MM.1S (cell line): ENCODE measurements at places on chromosomes 13 and 19.

- peak; percentile 68 for DNase-seq
Measured at GRCh38 chr19:16041299-16041990, 34.9 kb upstream of the TPM4 start.

DNA sequence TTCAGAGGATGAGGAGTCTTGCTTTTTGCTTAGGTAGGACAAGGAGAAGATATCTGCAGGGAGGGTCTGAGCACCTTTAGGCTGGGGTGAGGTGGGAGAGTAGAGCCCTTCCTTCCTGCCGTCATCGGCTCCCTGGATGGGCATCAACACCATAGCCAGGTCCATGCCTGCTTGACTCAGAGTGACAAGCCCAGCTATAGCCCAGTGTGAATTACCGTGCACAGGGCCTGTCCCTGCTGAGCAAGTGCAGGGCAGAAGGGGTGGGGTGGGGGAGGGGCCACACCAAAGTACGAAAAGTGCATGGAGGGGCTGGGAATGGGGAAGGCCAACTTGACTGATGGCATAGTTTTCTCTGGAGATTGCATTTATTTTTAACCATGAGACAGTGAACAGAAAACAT lies 30.3 kb upstream of the RNF113B start:
- DNase-seq: no peak

DNA sequence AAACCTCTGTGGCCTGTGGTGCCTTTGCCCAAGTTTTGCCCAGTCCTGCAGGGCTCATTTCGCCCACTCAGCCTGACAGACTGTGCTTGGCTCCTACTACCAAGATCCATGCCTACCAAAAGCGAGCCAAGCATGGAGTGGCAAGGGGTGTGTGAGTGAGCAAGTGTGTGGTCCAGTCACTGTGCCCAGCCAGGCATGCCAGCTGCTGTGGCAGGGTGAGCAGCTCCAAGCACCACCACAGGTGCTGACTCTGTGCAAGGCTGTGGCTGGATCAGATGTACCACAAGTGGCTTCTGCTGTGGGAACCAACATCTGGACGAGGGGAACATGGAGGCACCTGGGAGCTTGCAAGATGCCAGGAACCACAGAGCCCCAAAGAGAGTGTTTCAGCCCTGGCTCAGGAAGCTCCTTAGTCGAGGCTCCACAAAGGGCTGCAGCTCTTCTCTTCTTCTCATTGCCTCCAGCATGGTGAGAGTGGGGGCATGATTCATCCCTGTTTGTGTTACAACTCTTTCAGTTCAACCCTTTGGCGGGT lies 1564.2 kb upstream of the MIR17HG start:
- no peak for DNase-seq

GRCh38 chr13:37342205-37342604 lies 236.7 kb upstream of the CSNK1A1L start:
- DNase-seq: no peak

- no peak for DNase-seq
Measured at GRCh38 chr13:37385248-37385647, 213.3 kb downstream of the POSTN start.

DNA sequence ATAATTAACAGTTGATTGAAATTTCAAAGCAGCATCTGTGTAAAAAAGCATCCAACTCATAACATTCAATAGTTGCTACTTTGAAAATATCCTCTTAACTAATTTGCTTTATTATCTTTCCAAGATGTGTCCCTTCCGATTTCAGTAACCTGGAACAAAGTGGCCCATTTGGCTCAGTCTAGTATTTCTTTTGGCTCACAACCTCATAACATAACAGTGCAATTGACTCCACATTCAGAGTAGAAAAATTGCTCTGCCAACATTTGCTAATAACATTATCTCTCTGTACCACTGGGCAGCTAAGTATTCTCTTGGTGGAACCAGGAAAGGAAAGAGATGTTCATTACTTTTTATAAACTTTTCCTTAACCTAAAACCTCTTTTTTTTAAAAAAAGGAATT lies 571.1 kb upstream of the ARGLU1 start:
- DNase-seq: no peak

DNA sequence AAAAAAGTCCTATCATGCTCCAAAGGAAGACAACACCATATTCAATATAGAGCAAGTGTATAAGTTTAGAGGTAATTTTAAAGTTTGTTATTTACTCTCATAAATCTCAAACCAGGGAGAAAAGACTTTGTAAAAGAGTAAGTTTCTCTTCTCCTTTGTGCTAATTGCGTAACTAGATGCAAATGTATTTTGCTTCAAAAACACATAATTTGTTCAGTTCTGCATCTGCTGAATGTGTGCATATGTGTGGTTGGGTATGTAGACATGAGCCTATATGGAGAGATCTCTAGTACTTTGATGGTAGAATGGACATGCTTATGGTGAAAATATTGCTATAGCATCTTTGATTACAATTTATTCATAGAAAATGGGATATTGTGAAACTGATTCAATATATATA lies 17.8 kb upstream of the MIR17HG start:
- DNase-seq: no peak

GRCh38 chr19:16836115-16837034 lies 7.2 kb downstream of the SIN3B start:
- DNase-seq: no peak

GRCh38 chr13:29730253-29730652 lies 120.2 kb downstream of the UBL3 start:
- DNase-seq: no peak

DNA sequence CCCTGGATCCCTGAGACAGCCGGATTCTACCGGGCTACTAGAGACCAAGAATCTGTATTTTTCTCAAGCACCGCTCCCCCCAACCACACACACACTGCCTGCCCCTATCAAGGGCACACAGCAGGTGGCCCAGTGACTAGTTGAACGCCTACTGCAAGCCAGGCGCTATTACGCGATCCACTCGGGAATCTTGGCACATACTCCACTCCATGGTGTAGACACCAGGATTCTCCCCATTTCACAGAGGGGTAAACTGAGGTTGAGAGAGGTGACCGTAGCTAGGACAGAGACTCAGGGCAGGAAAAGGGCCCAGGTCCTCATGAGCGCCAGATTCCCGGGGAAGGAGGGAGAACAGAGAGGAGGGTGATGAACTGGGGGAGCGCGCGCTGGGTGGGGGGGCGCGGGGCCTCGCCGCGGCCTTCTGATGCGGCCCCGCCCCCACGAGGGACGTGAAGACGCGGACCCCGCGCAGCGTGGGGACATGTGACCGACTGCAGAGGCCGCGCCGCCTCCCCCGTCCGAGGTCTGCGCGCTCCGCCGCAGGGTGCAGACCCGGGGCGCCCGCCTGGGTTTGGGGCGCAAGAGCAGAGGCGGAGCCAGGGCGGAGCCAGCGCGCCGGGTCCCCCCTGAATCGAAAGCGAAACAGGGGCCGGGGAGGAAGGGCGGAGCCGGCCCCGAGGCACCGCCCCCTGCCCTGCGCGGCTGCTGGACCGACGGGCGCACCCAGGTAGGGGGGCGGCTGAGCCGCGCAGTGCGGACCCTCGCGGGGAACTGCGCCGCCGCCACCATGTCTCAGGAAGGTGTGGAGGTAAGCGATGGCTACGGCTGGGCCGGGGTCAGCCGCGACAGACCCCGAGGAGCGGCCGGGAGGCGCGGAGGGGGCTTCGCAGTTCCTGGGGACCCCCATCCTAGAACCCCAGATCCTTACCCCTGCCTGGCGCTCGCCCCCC lies at the start of gene SHFL:
SHFL (plus strand) TSS at position 677 of the 950 bp plus-strand sequence; CDS start at position 788, 111 bp downstream.
- DNase-seq: peak; percentile 80

DNA sequence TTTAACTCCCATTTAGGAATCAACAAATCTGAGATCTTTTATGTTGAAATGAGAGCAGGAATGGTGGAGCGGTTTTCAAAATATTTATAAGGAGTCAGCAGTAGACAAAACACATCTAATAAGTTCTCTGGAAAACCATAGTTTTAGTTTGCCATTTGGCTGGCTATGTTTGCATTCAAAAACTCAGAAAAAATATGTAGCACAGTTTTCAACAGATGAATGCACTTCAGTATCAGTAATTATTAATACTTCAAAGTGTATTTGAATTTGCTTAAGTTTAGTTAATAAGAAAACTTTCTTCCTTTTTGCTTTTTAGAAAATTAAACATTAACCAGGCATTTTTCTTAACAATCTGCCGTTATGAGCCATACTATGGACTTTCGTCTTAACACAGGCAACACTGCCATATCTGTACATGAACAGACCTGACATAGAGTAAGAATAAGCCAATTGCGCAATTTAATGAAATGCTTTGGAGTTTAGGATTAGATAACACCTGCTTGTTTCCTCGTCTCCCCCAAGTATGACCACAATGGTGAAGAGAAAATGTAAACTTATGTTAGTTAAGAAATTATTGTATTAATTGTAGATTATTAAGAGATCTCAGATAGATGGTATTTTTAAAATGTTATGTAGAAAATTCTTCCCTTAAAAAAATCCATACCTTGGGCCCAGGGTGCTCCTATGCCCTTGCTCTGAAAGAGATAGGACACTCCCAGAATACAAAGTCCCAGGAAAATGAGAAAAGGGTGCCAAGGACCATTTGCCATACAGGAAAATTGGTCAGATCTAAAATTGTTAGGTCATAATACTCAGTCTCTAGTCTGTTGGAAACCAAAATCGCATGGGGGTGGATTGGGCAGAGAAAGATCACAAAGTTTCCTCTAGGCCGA lies 552.3 kb upstream of the ARGLU1 start:
- DNase-seq: no peak

DNA sequence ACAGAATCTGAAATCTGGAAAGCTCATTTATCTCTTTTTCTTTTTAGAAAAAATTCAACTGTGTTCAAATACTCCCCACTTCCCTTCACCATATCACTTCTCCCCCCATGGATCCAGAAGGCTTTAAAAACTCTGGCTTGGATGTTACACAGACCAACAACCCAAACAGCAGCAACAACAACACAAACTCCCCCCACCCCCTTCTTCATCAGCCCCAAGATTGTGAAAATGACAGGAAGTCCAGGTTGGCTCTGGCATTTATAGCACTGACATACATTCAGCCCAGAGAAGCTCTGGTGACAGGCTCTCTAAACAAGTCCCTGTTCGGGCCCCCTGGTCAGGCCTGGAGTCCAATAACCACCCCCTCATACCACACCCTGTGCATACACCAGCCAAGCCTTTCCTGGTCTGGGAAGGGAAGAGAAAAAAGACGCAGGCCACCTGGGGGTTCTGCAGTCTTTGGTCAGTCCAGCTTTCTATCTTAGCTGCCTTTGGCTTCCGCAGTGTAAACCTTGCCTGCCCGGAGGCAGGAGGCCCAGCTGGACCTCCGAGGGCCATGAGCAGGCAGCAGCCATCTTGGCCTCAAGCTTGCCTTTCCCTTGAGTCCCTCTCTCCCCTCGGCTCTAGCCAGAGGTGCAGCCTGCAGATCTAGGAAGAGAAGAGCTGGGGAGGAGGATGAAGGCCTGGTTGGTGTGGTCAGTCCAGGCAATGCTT lies 6.8 kb downstream of the CDX2 start:
- no peak for DNase-seq

- DNase-seq: no peak
Measured at GRCh38 chr19:3608750-3609322, 2.2 kb upstream of the TBXA2R start.

- no peak for DNase-seq
Measured at GRCh38 chr13:80436571-80437169, 95.7 kb upstream of the SPRY2 start.

DNA sequence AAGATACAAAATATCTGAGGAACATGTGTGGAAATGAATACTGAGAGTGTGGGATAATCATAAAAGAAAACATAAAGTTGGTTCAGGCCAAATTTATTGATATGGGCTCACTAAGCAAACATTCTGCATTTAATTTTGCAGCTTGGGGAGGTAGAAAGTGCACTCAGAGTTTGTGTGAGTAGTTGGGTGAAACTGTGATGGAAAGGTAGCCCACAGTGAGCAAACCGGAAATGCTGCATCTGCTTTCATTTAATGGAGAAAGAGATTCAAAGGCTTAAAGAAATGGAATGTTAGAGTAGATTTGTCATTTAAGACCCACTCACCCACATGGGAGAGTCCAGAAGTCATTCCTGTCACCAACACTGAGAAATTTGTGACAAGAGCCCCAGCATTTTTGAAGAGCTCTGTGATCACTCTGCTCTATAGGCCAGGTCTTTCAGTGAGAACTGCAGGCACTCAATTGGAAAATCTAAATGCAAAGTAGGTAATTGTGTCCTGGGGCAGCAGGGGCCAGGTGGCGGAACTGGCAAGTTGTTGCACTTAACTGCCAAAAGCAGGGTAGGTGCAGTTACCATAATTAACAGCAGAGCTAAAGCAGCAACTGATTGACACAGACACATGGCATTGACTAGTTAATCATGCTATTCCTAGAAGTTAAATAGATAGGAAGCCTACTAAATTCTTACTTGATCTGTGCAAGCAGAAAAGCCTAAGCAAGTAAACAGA lies 1228.3 kb upstream of the PCDH20 start:
- no peak for DNase-seq

DNA sequence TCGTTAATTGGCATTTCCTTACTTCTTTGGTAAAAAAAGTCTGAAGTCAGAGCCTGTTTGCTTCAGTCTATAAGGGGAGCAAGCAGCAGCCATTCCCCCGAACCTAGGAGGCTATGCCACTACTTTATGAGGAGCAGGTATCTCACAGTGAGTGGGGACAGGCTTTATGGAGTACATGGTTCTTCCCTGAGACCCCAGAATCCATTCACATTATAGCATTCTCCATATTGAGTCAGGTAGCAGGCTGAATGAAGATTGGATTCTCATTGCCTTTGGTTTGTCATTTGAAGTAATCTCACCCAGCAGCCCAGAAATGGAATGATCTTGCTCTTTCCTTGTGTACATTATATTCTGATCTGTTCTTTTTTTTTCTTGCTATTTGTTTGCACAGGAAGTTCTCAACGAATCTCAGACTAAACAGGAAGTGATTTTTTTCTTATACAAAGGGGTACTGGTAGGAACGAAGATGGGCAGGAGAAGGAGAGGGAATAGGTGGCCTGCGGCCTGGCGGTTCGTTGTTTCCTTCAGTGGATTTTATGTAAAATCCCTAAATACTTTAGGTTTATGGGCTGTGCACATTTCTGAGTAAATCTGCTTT lies 74.4 kb downstream of the ARHGAP35 start:
- no peak for DNase-seq

GRCh38 chr19:511101-511851 lies 4.0 kb downstream of the TPGS1 start:
- DNase-seq: peak; percentile 94

DNA sequence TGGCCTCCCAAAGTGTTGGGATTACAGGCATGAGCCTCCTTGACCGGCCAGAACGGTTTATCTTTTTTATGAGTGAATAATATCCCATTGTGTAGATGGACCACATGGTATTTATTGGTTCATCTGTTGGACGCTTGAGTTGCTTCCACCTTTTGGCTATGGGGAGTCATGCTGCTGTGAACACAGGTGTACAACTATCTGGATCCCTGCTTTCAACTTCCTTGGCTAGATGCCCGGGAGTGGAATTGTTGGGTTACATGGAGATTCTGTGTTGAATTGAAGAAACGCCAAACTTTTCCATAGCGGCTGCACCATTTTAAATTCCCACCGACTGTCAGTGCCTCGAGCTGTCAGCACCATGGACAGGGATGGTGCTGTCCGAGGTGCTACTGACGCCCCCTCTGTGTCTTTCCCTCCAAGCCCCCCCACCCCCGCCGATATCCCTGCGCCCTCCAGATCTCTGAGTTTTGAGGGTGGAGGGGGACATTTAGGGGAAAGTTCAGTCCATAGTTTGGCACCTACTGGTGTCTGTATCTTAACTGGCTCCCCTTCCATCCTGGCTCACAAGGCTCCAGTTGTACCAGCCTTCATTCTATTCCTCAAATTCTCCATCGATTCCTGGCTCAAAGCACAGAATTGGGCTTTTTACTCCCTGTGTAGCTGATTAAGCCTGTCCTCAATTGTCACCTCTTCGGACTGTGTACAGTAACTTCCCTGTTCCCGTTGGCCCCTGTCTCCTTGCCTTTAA lies 27.3 kb downstream of the PNPLA6 start:
- no peak for DNase-seq
